ENCODE measurements at places on chromosomes 3 and 15.

- DNase-seq: no peak
These were observed 457.8 kb downstream of the IL5RA start for GRCh38 chr3:2652386-2652785.

DNA sequence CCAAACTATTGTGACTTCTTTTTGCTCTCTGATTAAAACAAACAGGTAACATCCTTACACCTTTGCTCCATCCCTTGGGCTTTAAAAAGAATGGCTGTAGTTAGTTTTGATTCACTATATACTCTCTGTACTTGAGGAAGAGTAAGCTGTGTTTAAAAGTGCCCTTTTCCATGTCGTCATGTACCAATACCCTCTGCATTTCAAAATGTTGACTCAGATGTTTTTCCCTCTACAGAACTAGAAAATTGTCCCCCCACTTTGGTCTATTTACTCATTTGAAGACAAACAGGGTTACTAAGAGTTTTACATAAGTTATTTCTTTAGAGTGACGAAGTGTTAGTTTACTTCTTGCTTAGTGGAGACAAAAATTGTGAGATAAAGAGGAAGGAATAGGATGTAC lies 62.7 kb downstream of the TASOR start:
- no peak for DNase-seq

GRCh38 chr3:157069846-157070677 lies 89.9 kb downstream of the CCNL1 start:
- DNase-seq: no peak

GRCh38 chr3:52054661-52055511 lies 1.5 kb downstream of the DUSP7 start:
- DNase-seq: no peak

DNA sequence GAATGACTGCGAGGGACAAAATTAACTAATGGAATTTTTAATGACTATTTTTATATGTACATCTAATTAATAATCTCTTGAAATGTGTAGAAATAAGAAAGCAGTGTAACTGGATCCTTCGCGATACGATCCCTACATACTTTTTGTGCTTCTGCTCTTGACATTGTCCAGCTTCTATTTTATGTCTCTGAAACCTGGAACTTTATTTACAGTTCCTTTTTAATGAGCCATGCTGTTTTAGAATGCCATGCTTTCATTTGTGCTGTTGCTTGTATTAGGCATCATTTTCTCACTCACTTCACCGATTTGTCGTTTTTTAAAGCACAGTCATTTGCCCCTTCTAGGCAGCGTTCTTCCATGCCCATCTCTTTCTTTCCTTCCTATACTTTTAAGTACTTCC lies 301.3 kb downstream of the EDEM1 start:
- DNase-seq: no peak

- no peak for DNase-seq
These were observed 235.7 kb downstream of the SLC9A9 start for GRCh38 chr3:143612541-143612940.

GRCh38 chr15:37014137-37014536 lies 86.2 kb downstream of the MEIS2 start:
- DNase-seq: no peak

DNA sequence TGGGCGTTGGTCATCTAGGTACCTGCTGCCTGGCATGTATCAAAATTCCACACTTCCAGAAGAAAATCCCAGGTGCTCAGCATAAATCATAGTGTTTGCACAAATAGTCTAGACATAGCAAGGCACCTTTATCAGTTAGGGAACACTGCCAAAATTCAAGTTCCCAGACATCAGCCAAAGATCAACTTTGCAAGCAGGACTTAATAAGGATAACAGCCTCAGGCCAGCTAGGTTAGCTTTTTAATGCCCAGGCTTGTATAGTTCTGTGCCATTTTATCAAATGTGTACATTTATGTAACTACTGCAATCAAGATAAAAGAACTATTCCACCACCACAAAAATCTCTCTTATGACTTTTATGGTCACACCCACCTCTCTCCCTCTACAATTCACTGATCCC lies 30.7 kb downstream of the DZIP3 start:
- no peak for DNase-seq

GRCh38 chr3:147939839-147940238 lies 530.7 kb downstream of the ZIC1 start:
- no peak for DNase-seq

Measured in Caco-2 (cell line).